ENCODE measurements at places on chromosomes 12 and 14. TPM values are rescaled to one million over a fixed set of nuclear protein-coding genes. Genes with fewer than 3 reads are reported as not detected.

Gene KIF26A
- 4.1 TPM for total RNA-seq

Gene ACTR10
- 203 TPM for total RNA-seq

Gene PROX2
- total RNA-seq, result not detected

Gene DHRS2
- total RNA-seq, result 0.37 TPM

Gene TAS2R7
- 0.28 TPM for total RNA-seq

Gene JKAMP
- total RNA-seq, result 31.9 TPM

Gene CLBA1
- 11.1 TPM for total RNA-seq

Gene ACRBP
- total RNA-seq, result 1.5 TPM

Gene NINJ2
- 5.4 TPM for total RNA-seq

Gene DAAM1
- 72.7 TPM for total RNA-seq

DNA sequence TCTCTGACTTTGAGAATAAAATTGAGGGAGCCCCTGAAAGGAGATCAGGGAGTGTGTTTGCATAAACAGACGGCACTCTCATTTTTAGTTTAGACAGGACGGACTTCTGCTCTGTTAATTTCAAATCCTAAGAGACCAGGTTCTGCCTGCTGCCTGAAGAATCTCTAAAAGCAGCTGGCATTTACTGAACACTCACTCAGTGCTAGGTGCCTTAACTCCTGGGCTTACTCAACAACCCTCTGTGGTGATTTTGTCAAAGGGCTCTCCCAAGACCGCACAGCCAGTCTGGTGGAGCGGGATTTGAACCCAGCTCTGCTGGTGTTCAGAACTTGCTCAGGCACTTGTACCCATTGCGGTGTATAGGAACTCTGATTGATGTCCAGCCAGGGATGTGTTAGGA, 2.2 kb downstream of the ORAI1 start:
- no peak for DNase-seq

DNA sequence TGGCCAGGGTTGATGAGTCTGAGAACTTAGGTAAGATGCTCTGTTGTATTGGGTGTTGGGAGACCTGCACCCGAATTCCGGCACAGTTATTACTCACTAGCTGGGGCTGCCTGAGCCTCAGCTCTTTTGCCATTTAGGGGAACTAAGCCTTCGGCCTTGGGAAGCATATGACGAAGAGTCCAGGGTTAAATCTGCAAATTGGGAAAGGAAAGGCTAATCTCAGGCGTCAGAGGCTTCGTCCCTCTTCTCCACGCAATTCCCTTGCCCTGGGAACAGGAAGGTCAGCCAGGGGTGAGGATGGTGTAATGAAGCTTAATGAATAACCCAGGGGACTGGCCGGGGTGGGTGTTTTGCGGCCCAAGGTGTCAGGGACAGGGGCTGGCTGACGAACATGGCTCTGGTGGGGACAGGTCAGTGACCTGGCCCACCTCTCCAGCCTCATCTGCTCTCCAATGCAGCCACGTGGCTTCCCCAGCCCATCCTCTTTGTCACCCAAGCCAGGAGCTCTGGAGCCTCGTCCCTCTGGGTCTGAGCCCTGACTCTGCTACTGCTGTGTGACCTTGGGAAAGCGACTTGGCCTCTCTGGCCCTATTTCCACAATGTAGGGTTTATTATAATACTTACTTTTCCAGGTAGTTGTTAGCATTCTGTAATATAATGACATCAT, 3.8 kb upstream of the SDSL start:
- no peak for DNase-seq

GRCh38 chr12:51862947-51863346, 14.4 kb upstream of the FIGNL2 start:
- no peak for DNase-seq

DNA sequence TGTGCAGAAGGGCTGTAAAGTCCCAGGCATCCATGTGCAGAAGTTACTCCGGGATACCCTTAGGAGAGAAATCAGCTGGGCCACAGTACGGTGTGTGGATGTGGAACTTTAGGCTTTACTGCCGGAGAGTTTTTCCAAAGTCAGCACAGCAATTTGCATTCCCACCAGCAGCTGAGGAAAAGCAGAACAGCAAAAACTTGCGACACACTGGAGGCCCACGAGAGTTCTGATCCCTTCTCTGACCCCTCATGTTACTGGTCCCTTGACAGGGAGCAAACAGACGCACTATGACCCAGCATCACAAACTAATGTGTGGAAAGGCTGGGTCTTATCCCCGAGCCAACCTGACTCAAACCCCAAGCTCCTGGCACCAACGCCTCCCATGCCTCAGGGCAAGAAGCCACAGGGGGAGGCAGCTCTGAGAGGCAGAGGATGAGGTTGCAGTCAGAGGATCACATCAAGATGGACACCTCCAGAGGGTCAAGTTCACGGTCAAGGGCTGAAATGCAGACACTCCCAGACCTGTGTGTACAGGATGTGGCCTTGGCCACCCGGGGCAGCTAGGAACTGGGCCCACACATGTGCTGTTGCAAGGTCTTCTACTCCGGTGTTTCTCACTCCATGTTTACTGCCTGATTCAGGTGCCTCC, 38.6 kb downstream of the CCDC88C start:
- no peak for DNase-seq

- DNase-seq, result no peak
Observed at GRCh38 chr14:32382704-32383103, 53.6 kb downstream of the AKAP6 start.

DNA sequence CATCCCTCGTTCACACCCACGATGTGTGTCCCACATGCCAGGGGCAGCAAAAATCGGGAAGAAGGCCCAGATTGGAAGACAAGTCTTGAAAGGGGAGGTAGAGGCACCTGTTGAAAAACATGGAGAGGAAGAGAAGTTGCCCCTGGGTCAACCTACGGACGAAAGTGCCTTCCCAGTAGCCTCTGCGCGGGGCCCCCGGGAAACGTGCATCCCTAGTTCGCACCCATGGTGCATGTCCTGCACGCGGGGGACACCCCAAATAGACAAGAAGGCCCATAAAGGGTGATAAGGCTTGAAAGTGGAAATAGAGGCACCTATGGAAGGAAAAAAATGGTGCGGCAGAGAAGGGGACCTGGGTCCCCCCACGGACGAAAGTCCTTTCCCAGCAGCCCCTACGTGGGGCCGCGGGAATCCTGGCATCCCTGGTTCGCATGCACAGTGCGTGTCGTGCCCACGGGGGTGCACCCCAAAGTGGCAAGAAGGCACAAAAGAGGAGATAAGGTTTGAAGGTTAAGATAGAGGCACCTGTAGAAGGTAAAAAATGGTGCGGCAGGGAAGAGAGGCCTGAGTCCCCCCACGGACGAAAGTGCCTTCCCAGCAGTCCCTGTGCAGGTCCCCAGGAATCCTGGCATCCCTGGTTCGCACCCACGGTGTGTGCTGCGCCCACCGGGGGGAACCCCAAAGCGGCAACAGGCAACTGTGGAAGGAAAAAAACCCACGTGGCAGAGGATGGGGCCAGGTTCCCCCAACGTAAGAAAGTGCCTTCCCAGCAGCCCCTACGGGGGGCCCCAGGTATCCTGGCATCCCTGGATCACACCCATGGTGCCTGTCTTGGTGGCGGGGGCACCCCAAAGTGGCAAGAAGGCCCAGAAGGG, 278.3 kb downstream of the ALG10 start:
- no peak for DNase-seq

DNA sequence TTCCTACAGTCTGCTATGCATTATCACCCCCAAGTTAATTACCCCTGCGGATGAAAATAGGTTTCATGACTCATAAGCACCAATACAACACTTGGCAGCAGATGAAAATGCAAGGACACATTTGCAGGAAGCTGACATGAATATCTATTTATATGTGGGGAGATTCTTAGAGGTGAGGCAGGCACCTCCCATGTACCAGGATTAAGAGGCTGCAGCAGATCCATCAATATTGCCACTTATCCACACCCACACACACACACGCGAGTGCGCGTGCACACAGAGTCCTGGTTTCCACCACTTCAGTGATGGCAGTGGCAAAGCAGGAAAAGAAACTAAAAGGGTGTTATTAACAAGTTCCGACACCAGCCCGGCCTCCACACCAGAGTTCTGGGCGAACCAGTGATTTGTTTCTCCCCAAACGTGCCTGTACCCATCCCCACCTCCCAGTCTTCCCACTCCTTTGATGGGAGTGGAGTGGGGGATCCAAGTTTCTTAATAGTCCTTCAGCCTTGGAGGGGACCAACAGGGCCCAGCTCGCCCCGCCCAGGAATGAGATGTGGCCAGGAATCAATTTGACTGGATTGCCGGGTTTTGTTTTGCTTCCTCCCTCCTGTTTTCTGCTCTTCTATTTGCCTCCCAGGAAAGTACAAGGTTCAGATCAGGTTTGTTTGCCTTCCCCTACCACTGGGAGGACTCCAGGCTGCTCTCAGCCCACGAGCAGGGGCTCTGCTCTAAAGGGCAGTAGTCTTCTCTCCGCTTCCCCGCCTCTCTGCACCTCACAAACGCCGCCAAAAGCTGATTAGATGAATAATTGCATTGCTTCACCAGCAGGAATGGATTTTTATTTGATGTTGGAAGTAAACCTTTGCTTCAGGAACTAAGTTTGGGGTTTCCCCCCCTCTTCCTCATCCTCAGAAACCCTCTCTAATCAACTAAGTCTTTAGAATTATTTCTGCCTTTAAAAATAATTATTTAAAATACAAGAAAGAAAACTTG, 5.2 kb downstream of the IRF2BPL start:
- peak; percentile 76 for DNase-seq

- no peak for DNase-seq
Observed at GRCh38 chr12:40142001-40142744, 36.3 kb upstream of the SLC2A13 start.

GRCh38 chr14:100275214-100275613, 31.0 kb downstream of the SLC25A29 start:
- DNase-seq, result no peak

DNA sequence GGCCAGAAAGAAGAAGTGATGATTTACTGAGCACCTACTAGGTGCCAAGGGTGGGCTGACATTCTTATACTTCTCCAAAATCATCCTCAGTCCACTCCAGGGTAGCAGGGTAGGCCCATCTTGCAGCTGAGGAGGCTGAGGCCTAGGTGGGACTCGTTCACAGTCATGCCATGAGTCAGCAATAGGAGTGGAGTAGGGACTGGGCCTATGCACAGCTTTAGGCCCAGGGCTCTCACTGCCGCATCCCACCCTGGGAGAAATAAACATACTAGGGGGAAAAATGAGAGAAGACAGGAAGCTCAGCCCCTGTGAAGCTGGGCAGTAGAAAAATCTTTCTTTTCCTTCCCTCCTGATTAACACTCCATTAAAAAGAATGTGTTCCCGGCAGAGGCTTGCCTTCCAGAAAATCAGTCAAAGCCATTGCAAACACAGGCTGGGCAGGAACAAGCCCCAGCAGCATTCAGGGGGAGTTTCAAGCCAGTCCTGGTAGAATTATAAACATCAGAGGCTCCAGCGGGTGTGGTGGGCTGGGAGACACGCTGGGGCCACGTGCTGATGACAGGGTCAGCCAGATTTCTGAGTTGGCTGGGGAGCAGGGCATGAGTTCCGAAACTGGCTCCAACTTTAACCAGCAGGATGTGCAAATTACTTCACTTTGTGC, 1.8 kb downstream of the HSPB8 start:
- DNase-seq, result peak; percentile 51

- DNase-seq, result no peak
Observed at GRCh38 chr12:80129895-80130530, 30.7 kb downstream of the OTOGL start.

DNA sequence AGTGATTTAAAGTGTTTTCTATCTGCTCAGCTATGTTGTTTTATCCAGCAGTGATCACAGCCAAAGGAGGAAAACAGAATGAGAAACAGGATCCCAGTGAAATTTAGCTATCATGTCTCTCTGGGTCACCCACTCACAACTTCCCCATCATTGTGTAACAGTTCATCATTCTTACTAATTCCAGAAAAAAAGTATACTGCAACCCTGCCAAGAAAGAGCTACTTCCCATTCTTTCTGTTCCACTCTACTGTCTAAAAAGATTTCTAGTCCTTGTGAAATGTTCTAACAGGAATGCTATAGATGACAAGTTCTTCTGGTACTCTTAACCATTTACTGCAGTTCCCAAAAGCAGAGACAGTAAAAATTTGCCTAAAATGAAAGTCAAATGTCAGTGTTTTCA, 39.2 kb upstream of the CD163 start:
- DNase-seq, result no peak

GRCh38 chr14:54309615-54310014, 87.2 kb upstream of the CDKN3 start:
- DNase-seq, result no peak

GRCh38 chr14:105377555-105378182, 20.7 kb upstream of the TEX22 start:
- no peak for DNase-seq

GRCh38 chr14:64725261-64725815, 21.1 kb downstream of the PLEKHG3 start:
- DNase-seq, result no peak

GRCh38 chr14:103593577-103593976, 30.8 kb downstream of the COA8 start:
- DNase-seq, result no peak

- no peak for DNase-seq
Observed at GRCh38 chr14:35818346-35819115, 7.6 kb upstream of the BRMS1L start.

DNA sequence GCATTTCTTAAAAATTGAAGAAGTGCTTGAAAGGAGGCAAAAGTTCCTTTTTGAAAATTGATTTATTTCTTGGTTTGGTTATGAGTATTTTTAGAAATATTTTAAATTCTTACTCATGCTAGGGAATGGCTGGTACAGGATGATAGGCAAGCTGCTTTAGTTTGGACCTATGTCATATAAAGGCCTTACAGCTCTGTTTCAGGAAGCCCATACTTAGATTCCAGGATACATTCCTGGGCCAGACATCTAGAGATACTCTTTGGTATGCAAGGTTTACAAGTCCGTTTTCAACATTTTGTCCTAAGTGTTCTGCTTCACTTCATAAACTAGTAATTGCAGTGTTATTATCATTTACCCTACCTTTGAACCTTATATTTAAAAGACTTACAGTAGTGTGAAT, 186.8 kb downstream of the FUT8 start:
- DNase-seq, result no peak

Measured in uterus (tissue), 4 donors.